OCI-M1 (cell line): ENCODE measurements at places on chromosomes 7 and 10.

GRCh38 chr10:86659721-86660453 lies 5.5 kb downstream of the OPN4 start:
- no peak for DNase-seq

GRCh38 chr10:110471566-110472139 lies 26.1 kb upstream of the DUSP5 start:
- DNase-seq = no peak

GRCh38 chr7:110148054-110148453 lies 942.9 kb upstream of the LRRN3 start:
- no peak for DNase-seq

DNA sequence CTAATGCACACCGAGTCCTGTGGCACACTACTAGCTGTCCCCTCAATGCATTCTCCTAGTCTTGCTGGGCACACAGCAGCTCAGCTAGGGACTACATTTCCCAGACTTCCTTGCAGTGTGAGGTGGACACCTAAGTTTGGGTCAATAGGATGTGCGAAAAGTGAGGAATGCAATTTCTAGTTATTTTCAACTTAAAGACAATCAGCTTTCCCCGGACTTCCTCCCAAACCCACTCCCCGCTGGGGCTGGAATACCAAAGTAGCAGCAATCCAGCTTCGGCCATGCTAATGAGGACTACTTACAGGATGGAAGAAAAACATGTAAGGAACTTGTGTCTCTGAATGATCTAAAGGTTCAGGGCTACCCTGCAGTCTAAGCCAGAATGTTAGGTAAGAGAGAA lies 286.4 kb upstream of the LRRN3 start:
- DNase-seq = no peak

- DNase-seq = no peak
These were observed 65.1 kb downstream of the CTBP2 start for GRCh38 chr10:125095228-125095627.

DNA sequence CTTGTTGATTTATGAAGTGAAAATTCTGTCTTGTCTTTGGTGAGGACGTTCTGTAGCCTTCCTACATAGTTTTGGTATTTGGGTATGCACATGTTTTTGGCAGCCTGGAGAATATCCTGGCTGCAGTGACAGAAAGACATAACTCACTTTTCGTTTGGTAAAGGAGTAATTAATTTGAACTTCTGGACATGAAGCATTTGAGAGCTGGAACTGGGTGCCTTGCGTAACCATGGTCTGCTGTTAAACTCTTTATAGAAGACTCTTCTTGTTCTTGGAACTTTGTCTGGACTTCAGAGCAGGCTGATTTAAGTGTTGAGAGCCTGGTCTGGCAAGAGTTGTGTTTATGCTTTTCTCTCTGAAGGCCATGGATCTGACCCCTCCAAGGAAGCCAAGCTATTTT lies 231.3 kb downstream of the LRMDA start:
- no peak for DNase-seq

- no peak for DNase-seq
These were observed 57.8 kb downstream of the TCF7L2 start for GRCh38 chr10:113007821-113008220.

DNA sequence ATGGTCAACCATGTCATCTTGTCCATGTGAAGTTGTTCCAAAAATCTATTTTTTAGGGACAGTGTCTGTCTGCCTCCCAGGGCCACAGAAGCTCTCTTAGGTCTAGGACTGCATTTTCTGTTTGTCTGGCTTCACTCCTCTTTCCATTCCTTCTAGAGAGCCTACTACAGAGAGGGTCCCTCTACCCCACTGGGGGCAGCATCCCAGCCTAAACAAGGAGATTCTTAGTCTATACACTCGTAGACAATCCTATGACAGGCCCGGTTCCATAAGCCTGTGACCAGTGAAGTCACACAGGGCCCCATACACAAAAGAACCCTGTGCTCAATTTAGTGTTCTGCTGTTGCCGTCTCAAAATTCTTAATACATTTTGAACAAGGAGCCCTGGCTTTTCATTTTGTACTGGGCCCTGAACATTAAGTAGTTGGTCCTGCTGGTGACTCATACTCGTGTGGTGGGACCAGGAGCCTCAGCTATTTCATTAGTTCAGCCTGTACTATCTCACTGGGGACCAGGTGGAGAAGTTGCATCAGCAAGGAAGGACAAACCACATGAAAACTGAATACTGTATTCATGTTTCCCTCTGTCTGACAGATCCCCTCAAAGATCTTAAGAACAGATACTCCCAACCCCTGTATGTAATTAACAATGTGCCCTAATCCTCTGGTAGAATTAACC lies 23.5 kb upstream of the FAM180A start:
- DNase-seq = peak; percentile 34

GRCh38 chr10:14093730-14094484 lies 236.8 kb downstream of the FRMD4A start:
- no peak for DNase-seq

GRCh38 chr10:84264611-84265141 lies 19.8 kb downstream of the RGR start:
- DNase-seq = peak; percentile 74

GRCh38 chr10:17665747-17666146 lies 21.8 kb downstream of the STAM start:
- DNase-seq = no peak

- DNase-seq = no peak
These were observed 102.2 kb upstream of the NANOS1 start for GRCh38 chr10:118927321-118927720.

DNA sequence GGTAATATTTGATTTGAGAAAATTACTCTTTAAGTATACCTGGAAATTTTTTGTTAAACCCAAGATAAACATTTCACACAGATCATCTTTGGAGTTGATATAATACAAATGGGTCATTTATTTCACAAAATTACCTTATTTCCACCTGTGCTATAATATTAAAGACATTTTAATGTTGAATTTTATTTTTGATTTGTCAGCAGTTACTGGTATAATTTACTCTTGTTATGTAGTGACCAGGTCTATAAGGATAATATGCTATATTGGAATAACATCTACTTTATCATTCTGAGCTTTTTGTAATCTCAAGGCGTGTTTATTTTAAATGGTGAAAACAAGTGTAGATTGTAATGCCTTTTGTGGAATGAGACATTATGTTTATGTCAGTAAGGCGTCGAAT lies 26.6 kb downstream of the PRKAR2B start:
- no peak for DNase-seq

GRCh38 chr7:23765943-23766342 lies 55.9 kb downstream of the STK31 start:
- no peak for DNase-seq

- DNase-seq = no peak
These were observed 54.2 kb downstream of the CDC123 start for GRCh38 chr10:12250181-12250580.

DNA sequence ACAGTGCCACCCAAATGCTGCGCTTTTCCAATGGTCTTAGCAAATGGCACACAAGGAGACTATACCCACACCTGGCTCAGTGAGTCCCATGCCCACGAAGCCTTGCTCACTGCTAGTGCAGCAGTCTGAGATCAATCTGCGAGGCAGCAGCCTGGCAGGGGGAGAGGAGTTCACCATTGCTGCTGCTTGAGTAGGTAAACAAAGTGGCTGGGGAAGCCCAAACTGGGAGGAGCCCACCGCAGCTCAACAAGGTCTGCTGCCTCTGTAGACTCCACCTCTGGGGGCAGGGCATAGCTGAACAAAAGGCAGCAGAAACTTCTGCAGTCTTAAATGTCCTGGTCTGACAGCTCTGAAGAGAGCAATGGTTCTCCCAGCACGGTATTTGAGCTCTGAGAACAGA lies 891.2 kb downstream of the PCDH15 start:
- DNase-seq = no peak

DNA sequence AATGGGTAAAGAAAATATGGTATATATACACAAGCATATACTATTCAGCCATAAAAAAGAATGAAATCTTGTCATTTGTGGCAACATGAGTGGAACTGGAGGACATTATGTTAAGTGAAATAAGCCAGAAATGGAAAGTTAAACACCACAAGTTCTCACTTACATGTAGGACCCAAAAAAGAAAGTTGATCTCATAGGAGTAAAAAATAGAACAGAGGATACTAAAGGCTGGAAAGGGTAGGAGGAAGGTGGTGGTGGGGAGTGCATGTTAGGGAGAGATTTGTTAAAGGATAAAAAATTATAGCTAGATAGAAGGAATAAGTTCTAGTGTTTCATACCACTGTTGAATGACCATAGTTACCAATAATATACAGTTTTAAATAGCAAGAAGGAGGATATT lies 48.4 kb downstream of the TBC1D12 start:
- no peak for DNase-seq

GRCh38 chr10:101126684-101127628 lies 4.1 kb upstream of the TLX1 start:
- DNase-seq = no peak

GRCh38 chr7:41992881-41993867 lies 243.8 kb downstream of the GLI3 start:
- no peak for DNase-seq

DNA sequence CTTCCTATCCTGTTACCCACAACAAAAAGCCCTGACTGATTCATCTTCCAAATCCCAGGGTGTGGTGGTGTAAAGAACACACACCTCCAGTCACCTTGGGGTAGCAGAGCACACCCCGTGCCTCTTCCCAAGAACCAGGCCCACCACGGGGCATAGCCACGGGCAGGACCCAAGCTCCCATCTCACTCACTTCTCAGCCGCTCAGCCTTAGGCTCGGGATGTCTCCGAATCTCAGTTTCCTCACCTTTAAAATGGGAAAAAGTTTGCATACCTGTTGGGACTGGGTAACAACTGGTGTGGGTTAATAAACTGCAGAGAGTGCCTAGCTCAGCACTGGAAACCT lies 139.0 kb downstream of the FGFR2 start:
- DNase-seq = no peak

GRCh38 chr10:122567056-122567660 lies 6.6 kb downstream of the DMBT1 start:
- DNase-seq = peak; percentile 19

GRCh38 chr7:2979951-2980350 lies 63.7 kb downstream of the CARD11 start:
- no peak for DNase-seq

DNA sequence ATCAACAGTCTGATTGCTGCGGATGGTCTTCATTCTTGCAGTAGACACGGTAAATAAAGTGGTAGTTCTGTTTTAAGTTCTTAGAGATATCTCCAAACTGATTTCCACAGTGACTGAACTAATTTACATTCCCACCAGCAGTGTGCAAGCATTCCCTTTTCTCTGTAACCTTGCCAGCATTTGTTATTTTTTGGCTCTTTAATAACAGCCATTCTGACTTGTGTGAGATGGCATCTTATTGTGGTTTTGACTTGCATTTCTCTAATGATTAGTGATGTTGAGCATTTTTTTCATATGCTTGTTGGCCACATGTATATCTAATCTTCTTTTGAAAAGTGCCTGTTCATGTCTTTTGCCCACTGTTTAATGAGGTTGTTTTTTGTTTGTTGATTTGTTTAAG lies 30.2 kb upstream of the CXCL12 start:
- no peak for DNase-seq

DNA sequence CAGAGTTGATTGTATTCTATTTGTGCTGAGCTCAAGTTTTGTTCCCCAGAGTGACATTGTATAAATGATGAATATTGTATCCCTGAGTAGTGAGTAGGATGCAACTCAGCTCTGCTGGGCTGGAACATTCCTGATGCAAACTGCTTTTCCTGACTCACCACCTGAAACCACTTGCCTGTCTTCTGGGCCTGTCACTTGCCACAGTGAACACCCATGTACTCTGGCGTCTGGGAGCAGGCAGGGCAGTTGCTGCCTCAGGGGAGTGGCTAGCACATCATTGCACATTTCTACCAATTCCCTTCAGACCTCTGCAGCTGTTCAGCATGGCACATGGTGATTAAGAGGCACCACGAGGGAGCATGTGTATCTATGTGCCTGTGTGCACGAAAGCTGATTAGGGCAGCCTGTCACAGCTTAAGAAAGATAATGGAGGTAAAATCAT lies 157.3 kb downstream of the SND1 start:
- DNase-seq = peak; percentile 65

DNA sequence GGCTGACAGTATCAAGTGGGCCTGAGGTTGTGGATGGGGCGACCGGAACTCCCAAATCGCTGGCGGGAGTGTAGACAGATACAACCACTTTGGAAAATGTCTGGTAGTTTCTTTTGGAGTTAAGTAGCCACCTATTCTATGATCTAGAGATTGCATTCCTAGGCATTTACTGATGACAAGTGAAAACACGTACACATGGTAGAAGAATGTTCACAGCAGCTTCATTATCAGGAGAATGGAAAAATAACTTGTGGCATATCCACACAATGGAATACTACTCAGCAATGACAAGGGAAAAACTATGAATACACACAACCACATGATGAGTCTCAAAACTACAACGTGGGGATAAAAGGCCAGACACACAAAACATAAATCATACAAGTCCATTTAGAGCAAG lies 146.0 kb downstream of the MYOF start:
- no peak for DNase-seq

GRCh38 chr7:55484834-55485233 lies 87.5 kb downstream of the VOPP1 start:
- DNase-seq = no peak

GRCh38 chr10:98332623-98333269 lies 64.8 kb upstream of the LOXL4 start:
- no peak for DNase-seq

GRCh38 chr10:32171204-32171603 lies 115.0 kb upstream of the KIF5B start:
- no peak for DNase-seq

- DNase-seq = no peak
These were observed 102.2 kb downstream of the RNF216 start for GRCh38 chr7:5679048-5679812.

GRCh38 chr10:130227883-130228282 lies 91.7 kb downstream of the GLRX3 start:
- no peak for DNase-seq

- peak; percentile 75 for DNase-seq
These were observed 121.2 kb upstream of the FOXP2 start for GRCh38 chr7:114293289-114294012.

- DNase-seq = no peak
These were observed 319.1 kb upstream of the NFE2L3 start for GRCh38 chr7:25832929-25833328.

- DNase-seq = no peak
These were observed 21.4 kb downstream of the TMEM273 start for GRCh38 chr10:49166484-49167400.

- DNase-seq = no peak
These were observed 73.3 kb upstream of the NKX6-2 start for GRCh38 chr10:132859084-132859855.

DNA sequence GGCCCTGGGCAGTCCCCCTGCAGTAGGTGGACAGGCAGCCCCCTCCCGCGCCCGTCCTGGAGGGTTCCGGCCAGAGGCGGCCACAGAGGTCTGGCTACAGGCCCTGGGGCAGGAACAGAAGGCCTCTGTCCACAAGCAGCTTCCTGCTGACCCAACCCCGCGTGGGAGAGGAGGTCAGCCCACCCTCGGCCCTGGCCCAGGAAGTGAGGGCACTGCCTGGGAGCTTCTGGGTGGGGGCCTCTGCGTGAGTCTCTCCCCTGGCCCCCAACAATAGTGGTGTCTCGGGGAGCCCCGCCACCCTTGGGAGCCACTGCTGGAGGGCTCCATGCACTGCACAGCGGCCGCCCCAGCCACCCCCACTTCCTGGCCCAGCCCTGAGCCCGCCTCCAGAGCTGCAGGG lies 4.7 kb downstream of the MICALL2 start:
- DNase-seq = no peak
